ENCODE measurements at places on chromosomes 13 and 19.
A peak's percentile ranks its signal among the peaks of the same experiment; 100 is the strongest.

DNA sequence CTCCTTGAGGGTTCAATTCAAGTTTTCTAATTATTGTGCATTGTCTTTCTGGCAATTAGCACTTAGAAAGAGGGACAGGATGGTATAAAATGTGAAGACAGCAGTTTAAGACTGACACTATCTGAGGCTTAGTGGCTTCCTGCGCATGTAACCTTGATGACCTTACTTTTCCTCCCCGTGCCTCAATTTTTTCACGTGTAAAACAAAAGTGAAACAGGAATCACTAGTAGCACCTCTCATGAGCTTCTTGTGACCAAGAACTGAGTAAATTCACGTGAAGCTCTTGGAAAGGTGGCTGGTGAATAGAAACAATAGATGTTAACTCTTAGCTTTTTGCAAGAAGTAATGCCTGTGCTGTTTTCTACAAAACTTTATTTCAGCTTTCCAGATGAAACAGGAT lies 233.9 kb downstream of the LMO7 start:
- DNase-seq = no peak

DNA sequence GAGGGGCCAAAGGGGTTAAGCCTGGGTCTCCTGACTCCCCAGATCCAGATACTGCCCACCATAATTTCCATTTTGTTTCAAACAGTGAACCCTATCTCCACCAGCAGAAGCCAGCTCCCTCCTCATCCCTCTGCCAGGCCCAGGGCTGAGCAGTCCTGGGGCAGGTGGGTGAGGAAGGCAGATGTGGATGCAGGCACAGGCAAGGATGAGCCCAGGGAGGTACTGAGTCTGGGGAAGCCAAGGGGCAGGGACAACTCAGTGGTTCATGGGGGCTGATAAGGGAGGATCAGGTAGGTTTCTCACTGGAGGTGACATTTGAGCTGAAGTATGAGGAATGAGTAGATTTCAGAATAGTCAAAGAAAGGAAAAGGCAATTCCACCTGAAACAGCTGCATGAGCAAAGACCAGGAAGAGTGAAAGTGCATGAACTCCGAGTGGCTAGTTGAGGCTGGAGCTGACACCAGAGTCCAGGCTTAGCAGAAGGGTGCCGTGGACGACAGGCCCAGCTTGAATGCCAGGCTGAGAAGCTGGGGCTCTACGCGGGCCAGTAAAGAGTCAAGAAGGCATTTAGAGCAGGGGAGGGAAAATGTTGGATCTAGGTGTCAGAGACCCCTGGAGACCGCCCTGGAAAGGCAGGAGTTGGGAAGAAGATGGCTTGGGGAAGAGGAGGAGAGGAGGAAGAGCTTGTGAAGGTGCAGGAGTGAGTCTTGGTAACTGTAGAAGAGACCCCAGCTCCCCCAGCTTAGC lies 10.3 kb downstream of the CIC start:
- no peak for DNase-seq

DNA sequence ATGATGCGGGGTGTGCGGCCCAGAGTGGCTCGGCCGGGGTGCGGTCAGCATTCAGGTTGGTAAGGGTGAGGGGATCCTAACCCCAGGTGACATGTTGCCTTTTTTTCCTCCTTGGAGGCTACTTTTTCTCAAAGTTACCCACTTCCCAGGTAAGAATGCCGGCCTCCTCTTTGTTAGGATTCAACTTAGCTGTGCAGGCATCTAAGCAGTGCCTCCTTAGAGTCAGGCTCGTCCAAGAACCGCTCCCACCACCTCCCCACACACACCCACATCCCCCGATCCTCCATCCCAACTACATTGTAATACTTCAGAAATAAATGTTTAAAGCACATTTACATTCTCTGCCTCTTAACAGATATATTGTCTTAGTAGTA lies 733 bp upstream of the ENOX1 start:
- no peak for DNase-seq

GRCh38 chr13:40585911-40586471 lies 80.5 kb downstream of the FOXO1 start:
- no peak for DNase-seq

DNA sequence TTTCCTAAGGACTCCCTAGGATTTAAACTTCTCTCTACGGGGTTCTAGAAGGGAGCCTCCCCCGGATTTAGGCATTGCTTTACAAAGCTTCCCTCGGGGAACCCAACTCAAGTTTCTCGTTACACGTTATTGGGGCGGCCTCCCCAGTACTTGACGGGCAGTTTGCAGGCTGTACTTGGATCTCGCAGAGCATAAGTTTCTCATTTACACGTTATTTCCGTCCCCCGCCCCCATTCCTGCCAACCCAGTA lies 584 bp downstream of the SMG9 start:
- no peak for DNase-seq

DNA sequence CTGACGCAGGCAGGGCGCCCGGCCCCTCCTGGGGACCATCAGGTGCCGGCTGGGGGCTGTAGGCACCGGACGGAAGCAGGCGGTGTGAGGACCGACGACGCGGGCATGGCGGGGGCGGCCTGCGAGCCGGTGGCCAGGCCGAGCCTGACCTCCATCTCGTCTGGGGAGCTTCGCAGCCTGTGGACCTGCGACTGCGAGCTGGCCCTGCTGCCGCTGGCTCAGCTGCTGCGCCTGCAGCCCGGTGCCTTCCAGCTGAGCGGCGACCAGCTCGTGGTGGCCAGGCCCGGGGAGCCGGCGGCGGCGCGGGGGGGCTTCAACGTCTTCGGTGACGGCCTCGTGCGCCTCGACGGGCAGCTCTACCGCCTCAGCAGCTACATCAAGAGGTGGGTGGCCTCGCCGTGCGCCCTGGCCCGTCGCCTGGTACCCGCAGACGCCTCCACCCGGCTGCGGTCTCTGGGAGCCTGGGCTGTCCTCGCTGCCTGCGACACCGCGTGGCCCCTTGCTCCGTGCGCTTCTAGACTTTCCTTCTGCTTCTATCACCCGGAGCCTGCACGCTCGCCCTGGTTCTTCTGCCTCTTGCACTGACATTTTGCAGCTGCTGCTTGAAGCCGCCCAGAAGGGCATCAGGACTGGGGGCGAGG lies 460 bp downstream of the MEDAG start:
- DNase-seq = no peak

- DNase-seq = no peak
Measured at GRCh38 chr13:44317752-44318151, 55.9 kb upstream of the SERP2 start.

DNA sequence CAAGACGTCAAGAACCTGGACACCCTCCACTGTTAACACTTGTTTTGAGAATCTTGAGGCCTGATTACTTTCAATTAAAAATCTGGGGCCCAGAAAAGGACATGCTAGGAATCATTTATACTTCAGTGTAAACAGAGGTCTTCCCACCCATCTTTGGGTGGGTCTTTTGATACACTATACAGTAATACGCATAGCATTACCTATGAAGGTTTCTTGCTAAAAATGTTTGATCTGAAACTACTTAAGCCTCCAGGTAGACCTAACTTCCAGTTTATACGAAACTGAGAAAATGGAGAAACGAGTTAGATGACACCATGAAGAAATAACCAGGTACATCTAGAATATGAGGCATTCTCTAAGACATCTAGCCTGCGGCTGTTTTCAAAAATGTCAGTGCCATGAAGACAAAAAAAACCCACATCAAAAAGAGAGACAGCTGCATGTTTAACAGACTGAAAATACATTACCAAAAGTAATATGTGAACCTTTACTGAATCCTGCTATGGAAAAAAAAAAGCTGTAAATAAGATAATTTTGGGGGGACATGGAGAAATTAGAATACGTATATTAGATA lies 36.6 kb downstream of the TGDS start:
- no peak for DNase-seq

- DNase-seq = no peak
Measured at GRCh38 chr13:24124789-24125476, 35.6 kb upstream of the SPATA13 start.

GRCh38 chr19:44607049-44607448 lies 6.3 kb upstream of the IGSF23 start:
- DNase-seq = no peak

GRCh38 chr13:45775401-45775963 lies 73.4 kb downstream of the CBY2 start:
- no peak for DNase-seq

GRCh38 chr19:661427-662196 lies 1.4 kb downstream of the RNF126 start:
- DNase-seq = no peak

DNA sequence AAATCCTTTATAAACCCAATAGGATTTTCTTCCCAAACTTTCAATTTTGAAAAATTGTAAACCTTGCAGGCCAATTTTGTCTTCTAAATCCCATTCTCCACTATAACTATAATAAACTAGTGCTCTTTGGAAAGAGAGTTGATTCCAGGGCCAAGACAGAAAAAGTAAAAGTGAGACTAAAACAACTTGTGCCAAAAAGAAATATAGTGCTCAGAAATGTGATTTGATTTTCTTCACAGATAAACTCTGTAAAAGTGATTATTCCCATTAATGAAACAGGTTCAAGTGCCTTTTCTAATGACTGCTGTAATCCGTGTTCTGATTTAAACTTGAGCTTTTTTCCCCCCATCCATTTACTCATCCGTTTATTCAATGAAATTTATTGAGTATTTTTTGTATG lies 1831.1 kb downstream of the SLITRK5 start:
- no peak for DNase-seq

GRCh38 chr19:54478677-54479266 lies 5.7 kb upstream of the CDC42EP5 start:
- DNase-seq = peak; percentile 19

DNA sequence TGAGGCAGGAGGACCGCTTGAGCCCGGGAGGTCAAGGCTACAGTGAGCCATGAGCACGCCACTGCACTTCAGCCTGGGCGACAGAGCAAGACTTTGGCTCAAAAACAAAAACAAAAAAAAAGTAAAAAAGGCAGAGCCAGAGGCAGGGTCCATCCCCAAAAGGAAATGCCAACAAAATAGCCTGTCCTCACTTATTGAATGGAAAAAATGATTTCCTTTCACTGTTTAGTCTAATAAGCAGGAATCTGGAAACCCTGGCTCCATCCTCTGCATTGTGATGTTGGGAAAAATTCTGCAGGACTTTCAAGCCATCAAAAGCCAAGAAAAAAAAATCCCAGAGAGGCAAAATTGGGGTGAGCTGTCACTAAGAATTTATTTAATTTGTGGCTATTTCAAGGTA lies 23.2 kb downstream of the ZIC5 start:
- DNase-seq = no peak

- DNase-seq = no peak
Measured at GRCh38 chr19:54248016-54248601, 5.5 kb upstream of the LILRA6 start.

DNA sequence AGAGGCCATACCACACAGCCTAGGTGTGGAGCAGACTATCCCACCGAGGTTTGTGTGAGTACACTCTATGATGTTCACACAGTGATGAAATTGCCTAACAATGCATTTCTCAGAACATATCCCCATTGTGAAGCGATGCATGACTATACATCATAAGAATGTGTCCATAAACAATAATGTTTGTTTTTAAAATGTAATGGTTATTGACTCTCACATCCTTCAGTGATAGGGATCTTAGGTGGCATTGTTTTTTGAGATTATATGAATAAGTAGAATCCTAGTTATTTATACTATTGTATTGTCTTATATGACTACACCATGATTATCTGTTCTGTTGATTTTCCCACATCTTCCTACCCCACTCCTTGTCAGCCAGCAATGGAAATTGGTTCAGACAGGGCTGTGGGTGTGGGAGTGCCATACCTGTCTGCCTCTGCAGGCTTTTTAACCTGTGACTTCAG lies 13.6 kb downstream of the CCNA1 start:
- DNase-seq = no peak

DNA sequence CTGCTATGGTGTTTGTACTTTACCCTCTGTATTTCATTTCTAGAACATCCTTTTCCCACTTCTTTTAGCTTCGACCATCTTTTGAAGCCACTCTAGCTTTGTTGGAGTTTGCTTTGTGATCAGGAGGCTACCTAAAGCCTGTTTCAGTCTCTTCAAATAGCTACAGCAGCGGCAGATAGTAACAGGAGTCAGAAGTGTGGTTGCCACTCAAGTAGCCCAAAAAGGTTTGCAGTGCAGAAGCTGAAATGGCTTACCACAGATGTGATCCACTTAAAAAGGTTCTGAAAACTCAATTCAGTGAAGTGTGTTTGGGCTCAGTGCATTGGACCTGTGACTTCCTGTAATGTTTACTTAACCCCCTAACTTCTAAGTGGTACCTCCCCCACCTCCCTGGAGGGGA lies 26.2 kb downstream of the WASF3 start:
- no peak for DNase-seq

GRCh38 chr19:10231612-10232228 lies 589 bp upstream of the S1PR2 start:
- no peak for DNase-seq

- peak; percentile 47 for DNase-seq
Measured at GRCh38 chr19:7482584-7483439, 6.0 kb downstream of the PEX11G start.

DNA sequence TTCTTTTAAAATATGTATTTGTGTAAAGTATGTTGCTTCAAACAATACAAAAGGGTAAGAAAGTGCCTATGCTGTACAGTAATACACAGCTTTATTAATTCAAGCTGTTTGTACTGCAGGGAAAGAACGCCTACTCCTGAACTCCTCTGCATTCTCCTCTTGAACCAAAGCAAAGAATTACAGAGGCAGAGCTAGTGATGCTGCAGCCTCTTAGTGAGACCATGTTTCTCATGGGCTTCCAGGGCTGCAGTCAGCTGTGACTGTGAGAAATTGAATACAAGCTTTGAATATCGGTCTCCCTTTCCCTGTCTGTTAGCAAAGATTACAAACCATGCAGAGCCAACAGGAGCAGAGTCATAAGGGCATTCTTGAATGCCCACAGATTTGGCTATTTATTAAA lies 248.5 kb downstream of the SLITRK1 start:
- no peak for DNase-seq

GRCh38 chr13:71090990-71091389 lies 776.0 kb downstream of the DACH1 start:
- no peak for DNase-seq

- no peak for DNase-seq
Measured at GRCh38 chr13:99971576-99972189, at the start of gene ZIC5. TSS of gene ZIC5 (minus strand) at chr13:99971767. CDS start at chr13:99971603, 164 bp downstream.

DNA sequence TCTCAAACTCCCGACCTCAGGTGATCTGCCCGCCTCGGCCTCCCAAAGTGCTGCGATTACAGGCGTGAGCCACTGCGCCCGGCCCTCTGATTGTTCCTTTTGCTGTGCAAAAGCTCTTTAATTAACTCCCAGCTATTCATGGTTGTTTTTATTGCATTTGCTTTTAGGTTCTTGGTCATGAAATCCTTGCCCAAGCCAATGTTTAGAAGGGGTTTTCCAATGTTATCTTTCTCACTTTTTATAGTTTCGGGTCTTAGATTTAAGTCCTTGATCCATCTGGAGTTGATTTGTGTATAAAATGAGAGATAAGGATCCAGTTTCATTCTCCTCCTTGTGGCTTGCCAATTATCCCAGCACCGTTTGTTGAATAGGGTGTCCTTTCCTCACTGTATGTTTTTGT lies 19.2 kb upstream of the GRTP1 start:
- DNase-seq = no peak
